ENCODE measurements at places on chromosomes 3 and 15.

GRCh38 chr3:119559441-119559963 lies at the start of gene CD80:
Gene CD80 (minus strand): TSS chr3:119559614. CDS start chr3:119557728, 1,886 bp downstream.
- no peak for DNase-seq

DNA sequence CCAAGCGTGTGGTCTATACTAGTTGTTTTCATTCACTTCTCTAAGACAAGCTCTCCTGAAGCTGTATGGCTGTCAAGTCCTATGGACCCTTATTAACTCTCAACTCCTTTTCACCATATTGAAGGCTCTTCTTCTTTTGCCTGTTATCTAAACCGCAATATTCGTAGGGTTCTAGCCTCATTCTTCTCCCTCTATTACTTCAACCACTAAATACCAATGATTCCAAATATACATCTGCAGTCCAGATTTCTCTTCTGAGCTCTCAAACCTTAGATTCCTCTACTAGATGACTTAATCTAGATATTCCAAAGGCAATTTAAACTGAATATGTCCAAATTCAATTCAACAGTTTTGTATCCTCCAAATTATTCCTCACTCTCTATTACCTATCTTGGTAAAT lies 24.6 kb downstream of the AQR start:
- no peak for DNase-seq

- no peak for DNase-seq
These were observed 67.2 kb upstream of the TSPAN3 start for GRCh38 chr15:77138167-77138522.

DNA sequence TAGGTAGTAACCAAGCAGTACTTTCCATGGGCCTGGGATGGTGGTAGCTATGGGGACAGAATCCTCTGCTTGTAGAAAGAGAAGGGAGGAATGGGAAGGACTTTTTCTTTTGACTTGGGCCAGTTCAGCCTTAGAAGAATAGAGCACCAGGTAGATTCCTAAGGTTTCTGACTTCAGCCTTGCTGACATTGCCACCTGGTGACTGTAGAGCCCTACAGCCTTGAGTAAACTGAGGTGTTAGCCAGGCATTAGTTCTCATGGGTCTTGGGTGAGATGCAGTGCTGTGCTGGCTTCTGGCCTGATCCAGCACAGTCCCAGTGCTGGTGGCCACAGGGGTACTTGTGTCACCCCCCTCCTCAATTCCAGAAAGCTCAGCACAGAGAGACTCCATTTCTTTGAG lies 171.1 kb downstream of the ZBBX start:
- no peak for DNase-seq

DNA sequence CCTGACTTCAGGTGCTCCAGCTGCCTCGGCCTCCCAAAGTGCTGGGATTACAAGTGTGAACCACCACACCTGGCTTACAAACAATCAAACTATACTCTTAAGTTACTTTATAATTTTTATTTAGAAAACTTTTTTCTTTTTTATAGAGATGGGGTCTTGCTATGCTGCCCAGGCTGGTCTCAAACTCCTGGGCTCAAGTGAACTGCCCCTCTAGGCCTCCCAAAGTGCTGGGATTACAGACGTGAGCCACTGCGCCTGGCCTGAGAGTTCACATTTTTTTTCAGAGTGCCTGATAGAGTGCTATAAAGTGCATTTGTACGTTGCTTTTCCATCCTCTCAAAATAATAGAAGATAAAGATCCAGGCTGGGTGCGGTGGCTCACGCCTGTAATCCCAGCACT lies 102.0 kb upstream of the TBL1XR1 start:
- DNase-seq: no peak

DNA sequence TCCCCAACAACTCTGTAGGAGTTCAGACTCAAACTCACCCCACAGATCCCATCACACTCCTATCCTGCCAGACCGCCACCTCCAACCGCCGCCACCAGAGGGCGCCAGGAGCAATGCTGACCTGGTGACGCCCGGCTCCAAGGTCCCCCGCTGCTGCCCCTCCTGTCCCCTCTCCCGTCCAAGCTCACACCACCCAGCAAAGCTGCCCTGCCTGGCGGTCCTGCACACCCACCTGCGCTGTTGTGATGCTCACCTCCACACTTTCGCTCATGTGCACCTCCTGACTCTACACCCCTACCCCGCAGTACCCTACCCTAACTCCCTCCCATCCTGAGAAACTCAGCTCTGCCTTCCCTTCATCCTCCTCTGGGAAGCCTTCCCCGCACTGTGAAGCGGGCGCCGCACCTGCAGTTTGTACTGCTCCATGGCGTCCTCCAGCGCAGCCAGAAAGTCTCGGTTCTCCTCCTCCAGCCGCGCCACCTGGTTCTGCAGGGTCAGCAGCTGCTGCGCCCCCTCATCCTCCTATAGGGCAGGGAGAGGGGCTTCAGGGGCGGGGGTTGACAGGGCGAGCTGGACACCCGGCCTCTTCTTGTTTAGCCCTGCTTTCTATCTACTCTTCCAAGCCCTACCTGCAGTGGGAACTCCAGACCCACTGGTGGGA lies 7.9 kb downstream of the KIF7 start:
- peak; percentile 36 for DNase-seq

- DNase-seq: no peak
These were observed 22.0 kb downstream of the TGFBR2 start for GRCh38 chr3:30628205-30628900.

- DNase-seq: no peak
These were observed 34.1 kb downstream of the NGLY1 start for GRCh38 chr3:25749031-25749581.

GRCh38 chr15:48896869-48897814 lies 19.2 kb downstream of the EID1 start:
- DNase-seq: no peak

DNA sequence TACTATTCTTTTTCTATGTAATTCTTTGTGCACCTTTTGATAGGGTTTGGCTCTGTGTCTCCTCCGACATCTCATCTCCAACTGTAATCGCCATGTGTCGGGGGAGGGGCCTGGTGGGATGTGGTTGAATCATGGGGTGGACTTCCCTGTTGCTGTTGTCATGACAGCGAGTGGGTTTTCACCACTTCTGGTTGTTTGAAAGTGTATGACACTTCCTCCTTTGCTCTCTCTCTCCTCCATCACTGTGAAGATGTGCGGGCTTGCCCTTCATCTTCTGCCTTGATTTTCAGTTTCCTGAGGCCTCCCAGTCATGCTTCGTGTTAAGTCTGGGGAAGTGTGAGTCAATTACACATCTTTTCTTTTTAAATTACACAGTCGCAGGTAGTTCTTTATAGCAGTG lies 225.8 kb upstream of the DPPA4 start:
- DNase-seq: no peak

GRCh38 chr3:135760581-135760980 lies 204.9 kb upstream of the PPP2R3A start:
- DNase-seq: no peak

- DNase-seq: no peak
These were observed 45.2 kb downstream of the ZNF385D start for GRCh38 chr3:21705769-21706168.

DNA sequence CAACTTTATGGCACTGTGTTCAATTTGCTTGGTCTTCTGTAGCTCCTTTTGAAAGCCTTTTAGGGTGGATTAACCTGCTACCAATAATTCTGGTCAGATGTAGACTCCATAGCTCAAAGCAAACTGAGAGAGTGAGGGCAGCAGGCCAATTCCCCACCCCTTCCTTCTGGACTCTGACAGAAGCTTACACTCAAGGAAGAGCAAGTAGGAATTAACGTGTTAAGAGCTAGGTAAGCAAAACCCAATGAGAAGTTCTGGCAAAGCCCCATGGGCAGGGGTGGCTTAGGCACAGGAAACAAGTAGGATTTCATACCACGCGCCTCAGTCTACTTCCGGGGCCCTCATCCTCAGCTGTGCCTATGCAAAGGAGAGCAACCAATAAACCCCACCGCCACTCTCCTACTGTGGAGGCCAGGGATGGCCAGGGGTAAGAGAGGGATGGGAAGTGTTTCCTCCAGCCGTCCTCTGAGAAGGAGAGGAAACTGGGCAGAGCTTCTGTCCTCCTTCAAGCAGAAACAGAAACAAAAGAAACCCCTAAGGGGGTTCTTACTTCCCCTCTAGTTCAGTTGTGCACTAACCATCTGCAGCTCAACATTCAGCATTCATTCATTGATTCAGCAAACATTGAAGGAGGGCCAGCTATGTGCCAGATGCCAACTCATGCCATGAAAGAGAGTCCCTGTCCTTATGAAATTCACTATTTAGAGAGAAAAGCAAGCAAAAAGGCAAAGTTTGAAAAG lies 12.6 kb downstream of the CCR5 start:
- DNase-seq: no peak

- no peak for DNase-seq
These were observed 22.9 kb upstream of the TRA2B start for GRCh38 chr3:185960522-185961288.

DNA sequence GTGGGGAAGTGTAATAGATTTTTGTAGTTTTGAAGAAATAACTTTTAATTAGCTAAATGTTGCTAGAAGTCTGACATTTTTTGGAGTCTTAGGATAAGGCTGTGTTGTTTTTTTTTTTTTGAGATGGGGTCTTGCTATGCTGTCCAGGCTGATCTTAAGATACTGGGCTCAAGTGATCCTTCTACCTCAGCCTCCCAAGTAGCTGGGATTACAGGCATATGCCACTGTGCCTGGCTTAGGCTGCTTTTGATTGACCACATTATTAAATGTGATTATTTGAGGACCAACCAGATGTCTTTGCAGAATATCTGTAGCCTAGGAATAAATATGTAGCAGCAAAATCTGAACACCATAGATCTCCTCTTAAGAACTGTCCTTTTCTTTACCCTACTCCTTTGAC lies 29.7 kb downstream of the HACD3 start:
- no peak for DNase-seq
